CD4-positive, alpha-beta T cell treated with Interleukin-15 for 4 hours (primary cell): ENCODE measurements at places on chromosomes 4 and X.

DNA sequence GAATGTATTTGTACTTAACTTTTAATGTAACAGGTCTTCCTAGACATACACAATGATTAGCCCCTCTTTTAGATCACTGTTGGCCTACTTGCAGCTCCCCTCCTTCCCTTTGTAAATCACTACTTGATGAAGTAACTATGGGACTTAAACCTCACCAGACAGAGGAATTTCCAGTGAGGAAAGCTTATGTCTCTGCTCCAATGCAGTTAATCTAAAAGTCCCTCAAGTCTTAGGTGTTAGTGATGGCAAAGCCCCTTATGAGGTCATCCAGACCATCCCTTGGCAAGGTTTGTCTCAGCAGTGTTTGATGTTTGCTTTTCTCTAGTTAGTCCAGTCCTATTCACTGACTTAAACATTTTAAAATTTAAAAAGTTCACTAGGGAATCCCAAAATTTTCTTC, 877.3 kb upstream of the INTU start:
- DNase-seq = no peak

DNA sequence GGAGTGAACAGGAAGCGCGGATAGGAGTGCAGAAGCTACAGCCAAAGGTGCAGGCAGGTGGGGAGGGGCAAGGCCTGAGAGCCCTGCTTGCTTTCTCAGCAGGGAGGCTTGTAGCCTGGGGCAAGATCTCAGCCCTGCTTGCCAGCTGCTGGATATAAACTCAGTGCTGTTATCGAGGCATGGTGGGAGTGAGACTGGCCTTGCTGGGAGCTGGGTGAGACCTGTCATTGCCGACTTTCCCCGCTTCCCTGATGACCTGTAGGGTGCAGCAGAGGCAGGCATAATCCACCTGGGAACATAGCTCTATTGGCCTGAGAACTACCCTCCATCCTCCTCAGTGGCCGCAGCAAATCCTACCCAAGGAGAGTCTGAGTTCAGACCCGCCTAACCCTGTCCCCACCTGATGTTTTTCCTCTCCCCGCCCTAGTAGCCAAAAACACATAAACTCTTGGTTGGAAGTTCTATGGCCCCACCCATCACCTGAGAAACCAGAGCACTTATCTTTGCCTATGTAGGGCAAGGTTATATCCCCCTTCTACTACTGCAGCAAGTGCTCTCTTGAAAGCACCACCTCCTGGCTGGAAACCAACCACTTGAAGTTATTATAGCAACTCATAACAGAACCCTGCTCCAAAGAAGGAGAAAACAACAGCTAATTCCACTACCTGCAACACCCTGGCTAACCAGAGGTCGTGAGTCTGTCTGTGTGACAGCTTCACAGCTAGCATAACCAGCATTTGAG, 80.7 kb downstream of the FHIP1A start:
- no peak for DNase-seq

DNA sequence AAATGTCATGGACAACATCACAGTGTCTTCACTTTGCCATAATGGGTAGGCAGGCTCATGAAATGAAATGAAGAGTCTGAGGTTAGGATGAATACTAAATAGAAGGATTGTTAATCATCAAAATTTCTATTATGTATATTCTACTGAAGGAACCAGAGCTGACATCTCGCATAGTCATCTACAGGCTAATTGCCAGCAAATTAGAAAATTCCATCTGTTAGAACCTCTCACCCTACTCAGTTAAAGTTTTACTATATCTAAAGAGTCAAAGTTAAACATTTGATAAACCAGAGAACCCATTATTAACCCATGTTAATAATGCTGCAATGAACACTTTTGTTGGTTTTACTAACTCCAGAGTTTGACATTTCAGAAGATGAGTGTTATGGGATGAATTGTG, 114.6 kb downstream of the ARHGAP6 start:
- no peak for DNase-seq

- DNase-seq = no peak
Measured at GRCh38 chr4:47705326-47705981, 132.4 kb downstream of the CORIN start.

- DNase-seq = no peak
Measured at GRCh38 chrX:16807548-16807947, 21.3 kb downstream of the TXLNG start.

DNA sequence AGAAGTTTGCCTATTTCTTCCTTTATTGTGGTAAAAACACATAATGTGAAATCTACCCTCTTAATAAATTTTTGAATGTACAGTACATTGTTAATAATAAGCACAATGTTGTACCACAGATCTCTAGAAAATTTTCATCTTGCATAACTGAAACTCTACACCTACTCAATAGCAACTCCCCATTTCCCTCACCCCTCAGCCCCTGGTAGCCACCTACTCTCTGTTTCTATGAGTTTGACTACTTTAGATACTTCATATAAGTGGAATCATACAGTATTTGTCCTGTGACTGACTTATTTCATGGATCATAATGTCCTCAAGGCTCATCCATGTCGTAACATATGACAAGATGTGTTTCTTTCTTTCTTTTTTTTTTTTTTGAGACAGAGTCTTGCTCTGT, 446.4 kb downstream of the RPA4 start:
- no peak for DNase-seq
